ENCODE measurements at places on chromosomes 16 and 17.

- no peak for DNase-seq
Observed at GRCh38 chr16:13150181-13150885, 248.9 kb downstream of the SHISA9 start.

GRCh38 chr16:85220964-85221731 lies 108.9 kb upstream of the CIBAR2 start:
- no peak for DNase-seq

DNA sequence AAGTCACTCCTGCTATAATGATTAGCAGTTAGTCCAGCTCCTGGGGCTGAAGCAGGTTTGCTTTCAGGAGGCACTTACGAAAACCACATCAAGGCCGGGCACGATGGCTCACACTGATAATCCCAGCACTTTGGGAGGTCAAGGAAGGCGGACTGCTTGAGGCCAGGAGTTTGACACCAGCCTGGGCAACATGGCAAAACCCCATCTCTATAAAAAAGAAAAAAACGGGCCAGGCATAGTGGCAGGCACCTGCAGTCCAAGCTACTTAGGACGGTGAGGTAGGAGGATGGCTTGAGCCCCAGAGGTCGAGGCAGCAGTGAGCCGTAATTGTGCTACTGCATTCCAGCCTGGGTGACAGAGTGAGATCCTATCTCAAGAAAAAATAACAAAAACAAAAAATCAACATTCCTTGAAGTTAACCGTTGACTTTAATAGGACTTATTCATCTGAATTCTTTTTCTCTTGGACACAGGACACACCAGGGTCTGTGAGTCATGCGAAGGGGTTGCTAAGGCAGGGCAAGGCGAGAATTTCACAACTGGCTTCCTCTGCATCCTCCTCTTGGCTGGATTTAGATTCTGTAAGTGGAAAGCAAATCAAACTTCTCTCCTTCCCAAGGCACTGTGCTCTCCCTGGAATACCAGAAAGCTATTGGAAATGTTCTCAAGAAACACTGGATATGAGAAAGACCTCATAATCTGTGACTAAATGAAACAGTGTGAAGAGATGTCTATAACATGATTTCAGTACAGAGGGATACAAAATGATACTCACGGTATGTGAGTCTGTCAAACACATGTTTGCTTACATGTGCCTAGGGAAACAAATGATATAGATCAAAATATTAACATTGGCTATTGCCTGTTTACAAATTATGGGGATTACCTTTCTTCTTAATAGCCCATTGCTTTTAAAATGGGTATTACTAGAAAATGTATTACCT lies 99.5 kb downstream of the SYCE1L start:
- no peak for DNase-seq

- no peak for DNase-seq
Observed at GRCh38 chr16:8634991-8635736, 13.7 kb downstream of the METTL22 start.

- DNase-seq = peak; percentile 60
Observed at GRCh38 chr16:964356-965035, 6.3 kb downstream of the LMF1 start.

DNA sequence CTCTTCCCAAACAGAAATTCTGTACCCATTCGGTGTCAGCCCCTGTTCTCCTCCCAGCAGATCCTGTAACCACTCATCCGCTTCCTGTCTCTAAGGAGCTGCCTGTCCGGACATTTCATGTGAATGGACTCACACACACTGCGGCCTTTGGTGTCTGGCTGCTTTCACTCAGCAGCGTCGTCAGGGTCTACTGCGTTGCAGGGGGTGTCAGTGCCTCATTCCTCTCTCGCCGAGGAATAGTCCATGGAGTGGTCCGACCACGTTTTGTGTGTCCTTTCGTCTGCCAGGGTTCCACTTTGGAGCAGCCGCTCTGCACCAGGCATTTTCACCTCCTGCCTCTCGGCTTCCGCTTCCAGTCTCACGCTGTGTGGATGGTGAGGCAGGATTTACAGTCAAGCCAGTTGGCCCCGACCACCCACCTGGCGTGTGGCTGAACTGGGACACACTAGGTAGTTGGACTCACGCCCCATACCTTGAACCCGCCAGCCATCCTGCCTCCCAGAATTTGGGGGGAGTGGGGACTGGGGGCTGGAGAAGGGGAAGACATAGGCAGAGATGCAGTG lies 188.2 kb upstream of the CIBAR2 start:
- no peak for DNase-seq

- peak; percentile 37 for DNase-seq
Observed at GRCh38 chr16:29806641-29807425, 504 bp downstream of the MAZ start.

DNA sequence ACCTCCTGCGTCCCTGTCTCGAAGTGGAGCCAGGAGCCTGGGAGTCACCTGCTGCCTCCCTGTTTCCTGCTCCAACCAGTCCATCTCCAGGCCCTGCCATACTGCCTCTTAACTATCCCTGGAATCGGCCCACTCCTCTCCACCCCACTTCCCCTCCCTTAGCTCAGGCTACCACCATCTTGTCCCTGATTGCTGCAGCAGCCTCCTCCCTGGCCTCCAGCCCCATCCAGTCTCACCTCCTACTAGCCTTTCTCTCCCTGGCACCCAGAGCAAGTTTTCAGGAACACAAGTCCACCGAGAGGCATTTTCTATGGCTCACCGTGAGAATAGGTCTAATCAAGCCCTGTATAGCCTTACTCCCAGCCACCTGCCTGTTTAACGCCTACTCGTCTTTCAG lies 865 bp upstream of the CAMKK1 start:
- no peak for DNase-seq

- no peak for DNase-seq
Observed at GRCh38 chr17:28755486-28755885, 11.7 kb downstream of the TRAF4 start.

DNA sequence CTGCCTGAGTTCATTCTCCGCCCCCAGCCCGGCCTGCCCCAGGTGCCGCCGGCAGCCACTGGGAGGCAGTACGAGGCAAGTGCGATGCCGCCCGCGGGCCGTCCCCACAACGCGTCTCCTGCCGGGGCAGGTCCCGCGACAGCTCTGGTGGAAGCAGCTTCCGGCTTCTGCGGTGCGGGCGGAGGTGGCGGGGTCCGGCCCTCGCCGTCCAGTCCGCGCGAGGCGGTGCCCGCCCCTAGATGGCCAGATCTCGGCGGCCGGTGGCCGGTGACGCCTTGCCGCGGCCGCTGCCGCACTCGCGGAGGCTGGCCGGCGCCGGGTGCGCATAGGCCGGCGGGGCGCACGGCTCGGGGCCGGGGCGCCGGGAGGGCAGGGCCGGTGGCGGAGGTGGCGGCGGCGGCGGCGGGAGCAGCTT lies 1.8 kb downstream of the GJD3 start:
- peak; percentile 37 for DNase-seq

- no peak for DNase-seq
Observed at GRCh38 chr17:2691069-2691871, 20.3 kb downstream of the CLUH start.

DNA sequence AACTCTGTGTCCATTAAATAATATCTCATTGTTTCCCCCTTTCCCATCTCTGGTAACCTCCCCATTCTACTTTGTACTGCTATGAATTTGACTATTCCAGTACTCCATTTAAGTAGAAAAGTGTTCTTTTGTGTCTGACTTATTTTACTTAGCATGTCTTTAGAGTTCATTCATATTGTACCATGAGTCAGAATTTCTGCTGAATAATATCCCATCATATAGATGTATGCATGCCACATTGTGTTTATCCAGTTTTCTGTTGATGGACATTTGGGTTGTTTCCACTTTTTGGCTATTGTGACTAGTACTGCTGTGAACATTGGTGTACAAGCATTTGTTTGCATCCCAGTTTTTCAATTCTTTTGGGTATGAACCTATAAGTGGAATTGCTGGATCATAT lies 6.0 kb downstream of the PPM1D start:
- DNase-seq = no peak

DNA sequence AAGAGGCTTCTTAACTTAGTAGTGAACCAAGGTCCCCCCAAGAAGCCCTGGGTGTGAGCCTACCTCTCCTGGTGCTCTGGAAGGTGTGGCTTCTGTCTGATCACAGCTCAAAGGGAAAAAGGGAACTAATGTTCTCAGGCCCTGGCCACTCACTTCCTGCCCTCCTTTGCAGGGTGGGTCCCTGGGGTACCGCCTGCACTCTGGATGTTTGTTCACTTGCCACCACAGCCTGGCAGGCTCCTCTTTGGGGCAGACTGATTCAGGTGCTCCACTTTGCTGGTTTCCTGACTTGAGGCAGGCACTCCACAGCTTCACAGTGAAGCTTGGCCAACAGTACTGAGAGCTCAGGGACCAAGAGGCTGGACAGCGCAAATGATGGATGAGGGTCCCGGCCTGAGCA lies 5.9 kb upstream of the MYO15A start:
- DNase-seq = no peak

DNA sequence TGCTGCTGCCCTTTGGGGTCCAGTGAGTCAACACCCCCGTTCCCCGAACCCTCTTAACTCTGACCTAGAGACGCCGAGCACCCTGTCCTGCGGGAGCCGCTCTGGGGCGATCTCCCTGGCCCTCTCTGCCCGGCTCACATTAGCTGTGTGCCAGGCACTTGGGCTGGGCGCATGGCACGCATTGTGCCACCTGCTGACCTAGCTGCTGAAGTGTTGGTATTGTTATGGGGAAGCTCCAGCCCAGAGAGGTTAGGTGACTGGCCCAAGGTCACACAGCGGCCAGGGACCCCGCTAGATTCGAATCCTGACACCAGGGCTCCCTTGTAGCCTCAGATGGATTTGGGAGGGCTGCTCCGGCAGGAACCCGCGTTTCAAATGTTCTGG lies 1.1 kb downstream of the HSD17B1 start:
- DNase-seq = no peak

- no peak for DNase-seq
Observed at GRCh38 chr16:82603784-82604411, 22.9 kb upstream of the CDH13 start.

- DNase-seq = no peak
Observed at GRCh38 chr16:53458635-53459034, 24.4 kb downstream of the RBL2 start.

DNA sequence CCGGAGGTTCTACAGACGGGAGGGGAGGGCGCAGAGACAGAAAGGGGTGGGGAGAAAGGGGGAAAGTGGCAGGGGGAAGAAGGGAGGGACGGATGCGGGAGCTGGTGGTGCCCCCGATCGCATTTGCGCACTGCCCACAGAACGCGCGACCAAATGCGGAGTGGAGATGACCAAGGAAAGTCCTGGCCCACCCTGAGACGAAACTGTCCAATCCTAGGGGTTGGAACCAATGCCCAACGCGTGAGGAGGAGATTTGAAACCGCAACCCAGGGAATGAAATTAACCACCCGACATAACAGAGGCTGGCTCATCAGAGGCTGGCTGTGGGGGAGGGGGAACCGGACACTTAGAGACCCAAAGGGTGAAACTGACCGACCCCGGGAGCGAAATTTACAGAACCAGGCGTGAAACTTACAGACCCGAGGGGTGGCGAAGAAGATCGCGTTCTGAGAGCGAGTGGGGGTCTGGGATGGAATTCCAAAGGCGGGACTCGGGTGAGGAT lies 1.4 kb downstream of the HES7 start:
- no peak for DNase-seq

- DNase-seq = no peak
Observed at GRCh38 chr17:65588181-65588808, 26.8 kb upstream of the AXIN2 start.

- DNase-seq = no peak
Observed at GRCh38 chr17:76426853-76427252, 26.1 kb downstream of the UBE2O start.

- no peak for DNase-seq
Observed at GRCh38 chr17:73096211-73096610, 3.7 kb upstream of the SLC39A11 start.
